ENCODE measurements at places on chromosomes 5 and 9. TPM values are rescaled to one million over a fixed set of nuclear protein-coding genes. Genes with fewer than 3 reads are reported as not detected.

The SPINK1 gene
- total RNA-seq = 1.2 TPM

The RLN2 gene
- total RNA-seq = 0.44 TPM

The ANKRD20A1 gene
- 1.5 TPM for total RNA-seq

DNA sequence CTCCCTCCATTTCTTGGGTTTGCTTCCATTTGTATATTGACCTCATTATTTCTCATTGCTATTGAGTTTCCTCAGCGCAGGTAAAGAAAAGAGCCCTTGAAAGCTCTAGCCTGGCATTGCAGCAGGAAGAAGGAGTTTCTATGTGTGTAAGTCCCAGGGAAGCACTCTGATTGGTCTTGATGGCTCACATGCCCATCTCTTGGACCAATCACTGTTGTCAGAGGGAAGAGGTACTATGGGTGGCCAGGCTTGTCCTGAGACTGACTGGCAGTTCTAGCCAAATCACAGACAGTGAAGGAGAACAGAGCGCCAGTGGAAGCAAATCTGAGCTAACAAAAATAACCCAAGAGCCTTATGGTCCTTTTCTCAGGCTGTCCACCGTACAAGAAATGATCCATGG is 219.0 kb downstream of the PAX5 start:
- DNase-seq = no peak

DNA sequence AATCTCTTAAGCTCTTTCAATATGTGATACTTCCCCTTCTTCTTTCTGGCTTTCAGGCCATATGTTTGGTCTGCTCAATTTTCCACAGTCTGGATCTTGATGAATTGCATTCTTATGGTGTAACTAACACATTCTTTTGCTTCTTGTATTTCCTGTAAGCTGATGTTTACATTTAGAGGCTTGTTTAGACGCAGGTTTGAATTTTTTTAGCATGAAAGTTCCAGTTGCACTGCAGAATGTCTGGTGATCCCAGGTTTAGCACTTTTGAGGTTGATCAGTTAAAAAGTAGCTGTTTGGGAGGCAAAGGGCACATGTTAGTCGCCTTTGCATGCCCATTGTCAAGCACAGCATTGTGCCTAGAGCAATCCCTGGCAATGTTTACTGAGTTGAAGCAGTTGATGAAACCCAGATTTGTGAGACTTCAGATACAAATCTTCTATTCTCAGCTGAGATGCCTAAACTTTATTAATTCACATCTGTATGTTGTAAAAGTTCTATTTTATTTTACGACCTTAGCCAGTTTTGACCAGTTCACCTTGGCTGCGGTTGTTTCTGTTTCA is 59.6 kb upstream of the SPATA31C2 start:
- no peak for DNase-seq

DNA sequence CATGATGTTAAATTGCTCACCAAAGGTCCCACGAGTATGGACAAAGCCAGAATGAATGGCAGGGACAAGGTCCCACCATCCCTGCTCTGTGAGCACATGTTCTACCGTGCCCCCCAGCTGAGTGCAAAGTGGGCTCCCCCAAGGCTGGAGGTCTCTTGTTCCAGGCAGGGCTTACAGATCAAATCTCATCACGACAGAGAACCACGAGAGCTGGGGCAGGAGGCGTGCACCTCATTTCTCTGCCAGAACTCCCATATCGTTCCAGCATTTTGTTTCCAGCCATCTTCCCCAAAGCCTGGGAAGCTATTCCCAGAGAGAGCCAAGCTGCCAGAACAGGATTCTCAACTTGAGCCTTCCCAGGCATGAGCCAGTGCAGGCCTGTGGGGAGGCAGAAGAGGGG is 108.5 kb downstream of the ZNF354C start:
- no peak for DNase-seq

Measured in left ventricle myocardium inferior (tissue), 1 donor.